ENCODE measurements at places on chromosomes 5 and 9.

DNA sequence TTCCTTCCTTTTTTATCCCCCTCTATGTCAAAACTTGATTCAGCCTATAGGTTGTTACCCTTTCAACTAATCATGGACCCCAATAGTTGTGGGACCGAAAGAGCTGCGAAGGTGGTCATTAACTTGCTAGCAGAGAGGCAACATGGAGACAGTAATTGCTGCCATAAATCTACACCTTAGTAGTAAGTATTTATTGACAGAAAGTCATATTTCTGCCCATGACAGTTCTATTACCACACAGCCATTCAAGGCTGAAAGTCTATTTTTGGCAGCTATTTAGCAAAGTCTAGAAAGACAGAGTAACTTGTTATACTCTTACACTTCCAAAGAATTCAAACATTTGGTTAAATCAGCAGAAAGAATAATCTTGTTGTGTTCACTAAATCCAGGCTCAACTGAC is 236.2 kb downstream of the PRELID2 start:
- no peak for DNase-seq

DNA sequence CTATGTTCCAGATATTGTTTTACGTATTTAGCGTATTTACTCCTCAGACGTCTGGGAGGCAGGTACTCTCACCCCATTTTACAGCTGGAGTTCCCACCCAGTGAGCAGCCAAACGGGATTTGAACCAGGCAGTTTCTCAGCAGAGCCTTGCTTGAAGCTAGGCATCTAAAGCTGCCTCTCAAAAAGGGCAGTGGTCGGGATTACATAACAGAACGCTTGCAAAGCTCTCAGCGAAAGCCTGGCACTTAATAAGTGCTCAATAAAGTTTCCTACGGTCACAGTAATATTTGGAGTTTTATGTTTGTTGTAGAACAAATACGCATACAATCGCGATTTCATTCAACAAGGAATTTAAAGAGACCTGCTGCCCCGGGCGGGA is 286 bp upstream of the BSPRY start:
- no peak for DNase-seq

DNA sequence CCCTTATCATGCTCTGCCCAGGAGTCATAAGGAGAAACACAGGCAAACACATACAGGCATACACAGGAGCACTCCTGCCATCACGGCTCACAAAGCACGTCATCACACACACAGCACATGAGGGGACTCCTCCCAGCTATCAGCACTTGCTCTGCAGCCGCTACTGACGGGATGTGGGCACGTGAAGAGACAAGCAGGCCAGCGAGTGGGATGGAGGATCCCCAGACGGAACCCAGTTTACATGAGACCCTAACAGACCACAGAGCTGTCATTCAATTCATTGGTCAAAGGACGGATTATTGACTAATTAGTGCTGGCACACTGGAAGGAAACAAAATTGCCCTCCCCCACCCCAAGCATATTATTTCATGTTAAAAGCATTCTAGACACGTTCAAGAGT is 53.6 kb downstream of the SEMA4D start:
- DNase-seq, result no peak

DNA sequence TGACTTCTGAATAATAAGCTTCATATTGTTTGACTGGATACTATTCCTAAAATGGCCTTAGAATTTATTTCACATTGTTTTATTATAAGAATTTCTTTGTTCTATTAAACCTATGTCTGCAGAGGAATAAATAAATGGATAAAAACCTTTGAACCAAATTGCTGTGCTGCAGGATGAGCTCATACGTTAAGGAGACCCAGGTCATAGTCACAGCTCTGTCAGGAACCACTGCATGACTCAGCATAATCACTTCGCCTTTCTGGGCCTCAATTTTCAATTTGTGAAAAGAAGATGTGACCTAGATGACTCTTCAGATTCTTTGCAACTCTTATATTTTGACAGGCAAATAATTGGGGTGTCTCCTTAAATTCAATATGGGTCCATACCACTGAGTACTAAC is 36.7 kb upstream of the HMHB1 start:
- DNase-seq, result no peak

DNA sequence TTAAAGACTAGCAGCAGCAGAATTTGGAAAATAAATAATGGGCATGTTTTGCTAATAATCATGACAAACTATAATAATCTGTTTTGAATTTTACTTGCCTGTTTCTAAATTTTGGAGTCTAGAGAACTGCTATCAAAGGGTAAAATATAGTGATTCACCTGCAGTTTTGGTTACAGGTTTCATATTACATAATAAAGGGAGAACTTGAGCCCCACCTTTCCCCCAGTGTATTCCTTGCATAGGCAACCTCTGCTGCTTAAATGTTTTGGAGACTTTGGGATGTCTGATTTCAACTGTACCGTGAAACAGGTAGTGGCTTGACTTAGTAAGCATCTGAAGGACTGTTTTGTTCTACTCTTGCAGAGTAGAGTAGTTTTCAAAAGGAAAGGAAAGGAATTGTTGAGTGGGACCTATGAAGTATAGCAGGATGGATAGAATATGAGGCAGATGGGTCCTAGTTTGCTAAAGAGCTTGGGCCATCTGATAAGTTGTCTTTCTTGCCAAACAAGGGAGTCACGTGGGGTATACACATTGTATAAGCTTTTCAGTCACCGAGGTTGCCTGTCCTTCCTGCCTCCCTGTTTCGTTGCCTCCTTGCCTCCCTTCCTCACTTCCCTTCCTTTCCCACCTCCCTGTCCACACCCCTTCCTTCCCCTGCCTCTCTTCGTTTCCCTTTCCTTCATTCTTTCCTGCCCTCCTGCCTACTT is 19.1 kb downstream of the CREBRF start:
- DNase-seq, result no peak

- no peak for DNase-seq
These were observed 1.0 kb downstream of the ADAMTS19 start for GRCh38 chr5:129460936-129461710.

DNA sequence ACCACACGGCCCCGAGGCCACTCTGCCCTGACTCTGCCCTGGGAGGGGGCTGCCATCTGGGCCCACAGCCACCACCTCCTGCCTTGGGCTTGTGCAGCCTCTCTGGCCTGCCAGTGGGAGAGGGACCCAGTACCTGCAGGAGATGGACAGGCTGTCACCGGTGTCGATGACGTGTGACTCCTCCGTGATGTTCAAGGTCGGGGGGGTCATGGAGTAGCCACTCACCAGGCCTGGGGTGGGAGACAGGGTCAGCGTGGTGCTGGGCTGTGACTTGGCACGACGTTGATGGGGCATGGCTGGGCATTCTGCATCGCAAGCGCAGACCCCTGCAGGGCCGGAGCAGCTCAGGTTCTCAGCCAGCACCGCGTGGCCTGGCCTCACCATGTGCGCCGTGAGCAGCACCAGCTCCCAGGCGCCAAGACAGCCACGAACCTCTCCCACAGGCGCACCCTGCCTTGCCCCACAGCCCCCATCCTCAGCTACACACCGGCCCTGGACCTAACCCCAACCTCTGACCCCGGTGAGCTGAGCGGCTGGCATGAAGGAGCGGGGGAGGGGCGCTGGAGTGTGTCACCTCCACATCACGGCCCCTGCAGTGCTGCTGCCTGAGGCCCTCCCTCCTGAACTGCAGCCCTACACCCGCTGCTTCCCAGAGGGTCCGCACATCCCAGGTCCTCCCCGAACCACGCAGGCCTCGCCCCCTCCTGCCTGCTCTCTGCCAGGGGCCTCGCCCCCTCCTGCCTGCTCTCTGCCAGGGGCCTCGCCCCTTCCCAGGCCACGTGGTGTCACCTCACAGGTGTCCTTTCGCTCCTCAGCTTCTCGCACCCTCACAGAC is 17.6 kb downstream of the FLT4 start:
- DNase-seq, result no peak

DNA sequence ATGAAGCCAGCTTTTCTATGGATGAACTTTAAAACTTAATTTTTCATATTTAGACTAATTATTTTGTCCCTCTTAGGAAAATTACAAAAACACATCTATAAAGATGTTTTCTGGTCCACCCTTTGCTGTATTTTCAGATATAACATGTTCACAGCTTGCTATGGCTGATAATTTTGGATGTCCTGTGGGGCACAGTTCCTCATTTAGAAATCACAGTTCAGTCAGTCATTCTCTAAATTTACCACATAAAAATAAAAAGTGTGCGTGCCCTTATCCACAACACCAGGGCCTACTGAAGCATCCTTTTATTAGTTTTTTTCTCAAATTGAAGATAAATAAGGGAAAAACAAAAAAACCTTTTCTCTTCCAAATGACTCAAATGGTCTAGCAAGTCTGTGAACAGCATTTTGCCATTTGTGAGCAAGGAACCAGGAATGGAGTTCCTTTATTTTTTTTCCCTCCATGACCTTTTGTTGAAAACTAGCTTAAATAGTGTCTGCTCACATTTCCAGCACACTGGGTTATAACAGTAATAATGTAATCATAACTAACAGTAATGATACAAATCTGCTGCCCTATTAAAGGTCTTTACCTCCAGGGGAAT is 87.1 kb downstream of the CEMIP2 start:
- DNase-seq, result no peak

DNA sequence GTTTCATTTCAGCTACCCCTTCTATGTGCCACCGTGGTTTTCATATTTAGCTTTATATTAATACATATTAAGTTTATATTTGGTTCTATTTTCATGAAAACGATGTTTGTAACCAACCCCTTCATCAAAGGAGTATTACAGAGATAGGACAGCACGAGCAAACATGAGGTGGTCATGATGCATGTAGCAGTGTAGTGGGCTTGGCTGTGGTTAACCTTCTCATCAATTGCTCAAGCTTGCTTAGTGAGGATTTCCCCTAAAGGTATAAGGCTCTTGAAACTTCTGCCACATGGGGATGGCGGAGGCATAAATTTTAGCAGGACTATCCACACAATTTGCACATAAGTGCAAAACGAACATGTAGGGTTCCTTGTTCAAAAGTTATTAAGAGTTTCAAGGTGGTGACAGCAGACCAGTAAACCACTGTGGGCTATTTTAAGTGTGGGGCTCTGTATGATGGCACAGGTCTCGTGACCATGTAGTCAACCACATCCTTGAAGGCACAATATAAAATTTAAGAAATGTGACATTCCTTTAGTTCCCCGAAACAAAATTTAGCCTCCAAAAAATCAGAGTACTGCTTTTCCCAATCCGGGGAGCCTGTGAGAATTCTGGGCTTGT is 24.8 kb downstream of the TMEM174 start:
- no peak for DNase-seq

DNA sequence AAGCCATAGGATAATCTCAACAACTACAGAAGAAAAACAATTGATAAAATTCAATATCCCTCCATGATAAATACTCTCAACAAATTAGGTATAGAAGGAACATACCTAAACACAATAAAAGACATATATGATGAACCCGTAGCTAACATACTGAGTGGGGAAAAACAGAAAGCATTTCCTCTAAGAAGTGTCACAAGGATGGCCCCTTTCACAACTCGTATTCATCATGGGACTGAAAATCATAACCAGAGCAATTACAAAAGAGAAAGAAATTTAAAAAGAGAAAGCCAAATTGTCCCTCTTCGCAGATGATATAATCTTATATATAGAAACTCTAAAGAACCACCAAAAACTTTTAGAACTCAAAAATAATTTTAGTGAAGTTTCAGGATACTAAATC is 146.3 kb upstream of the RGMB start:
- no peak for DNase-seq

- DNase-seq, result no peak
These were observed 6.3 kb upstream of the DNAJB5 start for GRCh38 chr9:34983209-34983608.

DNA sequence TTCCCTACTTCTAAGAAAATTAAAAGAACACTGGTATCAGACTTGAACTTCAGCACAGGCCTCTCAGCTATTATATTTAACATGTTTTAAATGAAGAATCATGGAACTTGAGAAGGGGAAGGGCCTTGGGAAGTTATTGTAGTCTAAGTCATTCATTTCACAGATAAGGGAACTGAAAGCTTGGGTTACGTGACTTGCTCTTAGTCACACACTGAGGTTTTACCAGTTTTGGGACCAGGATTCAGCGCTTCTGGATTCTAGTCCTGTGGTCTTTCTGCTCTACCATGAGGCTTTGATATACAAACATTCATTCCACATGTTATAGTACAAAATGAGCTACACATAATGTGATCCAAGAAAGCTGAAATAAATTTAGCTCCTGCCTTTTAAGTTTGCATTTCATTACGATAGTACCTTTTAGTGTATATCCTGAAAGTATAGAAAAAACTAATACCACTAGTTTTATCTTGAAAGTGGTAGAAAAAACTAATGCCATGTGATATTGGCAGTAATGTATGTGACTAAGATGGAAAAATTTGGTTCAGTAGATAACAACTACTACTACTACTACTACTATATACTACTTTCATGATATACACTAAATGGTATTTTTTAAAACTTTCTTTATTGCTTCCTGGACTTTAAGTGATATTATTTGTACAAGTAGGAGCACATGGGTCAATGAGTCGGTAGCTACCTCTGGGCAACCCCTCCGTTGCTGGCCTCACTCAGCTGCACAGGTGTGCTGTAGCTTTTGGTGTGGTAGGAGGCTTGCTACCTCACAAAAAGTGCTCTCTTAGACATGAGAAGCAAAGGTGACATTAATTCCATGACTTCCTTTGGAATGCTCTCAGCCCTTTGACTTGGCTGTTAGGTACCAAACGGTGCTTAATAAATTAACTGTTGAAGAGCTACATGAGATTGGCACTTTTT is 40.7 kb downstream of the F2RL2 start:
- no peak for DNase-seq

- peak; percentile 40 for DNase-seq
These were observed 125.2 kb upstream of the CDH18 start for GRCh38 chr5:20113031-20113715.

DNA sequence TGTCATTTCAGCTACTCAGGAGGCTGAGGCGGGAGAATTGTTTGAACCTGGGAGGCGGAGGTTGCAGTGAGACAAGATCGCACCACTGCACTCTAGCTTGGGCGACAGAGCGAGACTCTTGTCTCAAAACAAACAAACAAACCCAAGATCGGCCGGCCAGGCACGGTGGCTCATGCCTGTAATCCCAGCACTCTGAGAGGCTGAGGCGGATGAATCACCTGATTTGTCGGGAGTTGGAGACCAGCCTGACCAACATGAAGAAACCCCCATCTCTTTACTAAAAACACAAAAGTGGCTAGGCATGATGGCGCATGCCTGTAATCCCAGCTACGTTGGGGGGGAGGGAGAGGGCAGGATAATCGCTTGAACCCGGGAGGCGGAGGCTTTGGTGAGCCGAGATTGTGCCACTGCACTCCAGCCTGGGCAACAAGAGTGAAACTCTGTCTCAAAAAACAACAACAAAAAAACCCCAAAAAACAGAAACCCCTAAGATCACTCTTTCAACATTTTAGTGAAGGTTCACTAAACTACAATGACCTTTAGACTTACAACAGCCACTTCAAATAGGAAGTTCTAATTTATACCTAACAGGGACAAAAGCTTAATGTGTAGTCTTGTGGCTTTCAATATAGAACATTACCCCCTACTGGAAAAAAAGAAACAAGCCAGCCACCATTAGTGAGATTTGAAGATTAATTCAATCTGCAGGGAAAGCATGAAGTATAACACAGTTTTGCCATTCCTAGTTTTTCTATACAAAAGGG is 7.0 kb downstream of the HSPA9 start:
- no peak for DNase-seq

DNA sequence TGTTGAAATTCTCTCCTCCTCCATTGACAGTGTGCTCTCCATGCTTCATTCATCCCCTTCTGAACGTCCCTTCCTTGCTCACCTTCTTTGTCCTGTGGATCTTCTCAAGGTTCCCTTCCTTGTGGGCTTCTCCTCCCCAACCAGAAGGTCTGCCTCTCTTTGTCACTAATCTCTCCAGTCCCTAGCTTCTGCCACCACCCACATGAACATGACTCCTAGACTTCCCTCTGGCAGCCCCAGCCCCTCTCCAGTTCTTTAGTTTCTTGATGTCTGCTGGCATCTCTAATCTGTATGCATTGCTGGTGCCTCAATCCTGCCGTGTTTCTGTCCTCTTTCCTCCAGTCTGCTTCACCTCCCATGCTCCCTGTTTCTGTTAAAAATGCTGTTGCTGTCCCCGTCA is 79.3 kb downstream of the ARHGAP26 start:
- DNase-seq, result no peak

All from fibroblast of skin of left biceps (primary cell).